ENCODE measurements at places on chromosomes 12 and 14. TPM values are rescaled to one million over a fixed set of nuclear protein-coding genes. Genes with fewer than 3 reads are reported as not detected.

GRCh38 chr12:12534166-12534866, 28.3 kb downstream of the DUSP16 start:
- DNase-seq, result no peak

- no peak for DNase-seq
These were observed 21.3 kb upstream of the FAM234B start for GRCh38 chr12:13022851-13023271.

- DNase-seq, result no peak
These were observed 205.8 kb upstream of the EEA1 start for GRCh38 chr12:93134893-93135285.

- DNase-seq, result no peak
These were observed 121.1 kb downstream of the CAND1 start for GRCh38 chr12:67390273-67390672.

- no peak for DNase-seq
These were observed 117.7 kb upstream of the FRMD6 start for GRCh38 chr14:51533872-51534553.

DNA sequence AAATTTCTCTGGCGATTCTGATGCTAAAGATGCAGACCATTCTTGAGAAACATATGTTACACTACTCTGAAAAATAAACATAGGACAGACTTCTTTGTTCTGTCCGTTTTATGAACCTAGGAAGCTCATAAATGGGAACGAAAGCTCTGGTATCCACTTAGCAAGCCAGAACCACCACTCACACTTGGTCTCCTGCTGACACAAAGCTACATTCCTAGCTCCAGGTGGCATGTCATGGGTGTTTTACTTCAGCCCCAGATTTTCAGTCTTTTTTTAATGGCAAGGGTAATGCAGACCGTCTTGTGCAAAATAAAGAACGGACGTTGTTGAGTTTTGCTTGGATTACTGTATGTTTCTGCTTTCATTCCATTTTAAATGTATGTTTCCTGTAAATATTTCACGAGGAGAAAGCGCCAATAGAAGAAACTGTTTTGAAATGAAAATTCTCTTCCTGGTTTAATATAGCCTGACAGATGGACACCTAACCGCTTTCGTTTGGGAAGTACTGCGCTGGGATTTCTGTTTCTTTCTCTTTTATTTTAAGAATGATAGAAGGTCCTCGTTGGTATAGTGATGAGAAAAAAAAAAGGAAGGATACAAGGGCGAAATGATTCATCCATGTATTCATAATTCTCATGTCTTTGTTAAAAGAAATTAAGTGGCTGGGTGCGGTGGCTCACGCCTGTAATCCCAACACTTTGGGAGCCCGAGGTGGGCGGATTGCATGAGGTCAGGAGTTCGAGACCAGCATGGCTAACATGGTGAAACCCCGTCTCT, 871 bp upstream of the COQ5 start:
- no peak for DNase-seq

- DNase-seq, result no peak
These were observed 29.4 kb downstream of the BCAT1 start for GRCh38 chr12:24919346-24920001.

- DNase-seq, result no peak
These were observed 3.3 kb downstream of the CDK17 start for GRCh38 chr12:96396914-96397313.

The MYH7 gene
- total RNA-seq, result not detected

The RNASE1 gene
- not detected for total RNA-seq

The LRRK2 gene
- 0.15 TPM for total RNA-seq

The C3AR1 gene
- 2.7 TPM for total RNA-seq

The PCK2 gene
- total RNA-seq, result 21.0 TPM

Data from CD4-positive, CD25-positive, alpha-beta regulatory T cell (primary cell).